ENCODE measurements at places on chromosomes 13 and 19.
A peak's percentile ranks its signal among the peaks of the same experiment; 100 is the strongest.

- DNase-seq = no peak
Observed at GRCh38 chr13:73547239-73547638, 488.4 kb downstream of the KLF5 start.

GRCh38 chr19:50022823-50023222 lies 2.3 kb downstream of the VRK3 start:
- no peak for DNase-seq

- peak; percentile 27 for DNase-seq
Observed at GRCh38 chr13:80010286-80010831, 330.6 kb downstream of the SPRY2 start.

DNA sequence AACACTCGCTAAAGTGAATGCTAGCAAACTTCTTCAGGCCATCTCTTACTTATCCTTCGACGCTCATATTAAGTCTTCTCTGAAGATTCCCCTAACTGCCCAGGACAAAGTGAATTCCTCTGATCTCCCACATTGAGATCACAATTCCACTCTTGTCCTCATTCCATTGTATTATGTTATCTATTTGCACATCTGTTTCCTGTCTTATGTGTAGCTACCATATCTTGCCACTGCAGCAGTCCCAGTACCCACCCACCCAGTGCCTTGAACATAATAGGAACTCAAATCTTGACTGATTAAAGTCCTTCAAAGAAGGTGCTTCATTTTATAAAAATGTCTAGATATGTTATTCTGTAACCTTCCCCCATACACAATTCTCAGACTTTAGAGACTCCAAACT lies 702.3 kb downstream of the DIAPH3 start:
- DNase-seq = no peak

- DNase-seq = peak; percentile 30
Observed at GRCh38 chr13:83281654-83282053, 600.6 kb downstream of the SLITRK1 start.

GRCh38 chr19:52602941-52603340 lies 32.9 kb downstream of the ZNF701 start:
- DNase-seq = no peak

- DNase-seq = no peak
Observed at GRCh38 chr13:67855741-67856238, 625.7 kb upstream of the PCDH9 start.

- DNase-seq = no peak
Observed at GRCh38 chr13:42524487-42525034, 49.4 kb upstream of the TNFSF11 start.

- no peak for DNase-seq
Observed at GRCh38 chr13:97798836-97799235, 154.6 kb upstream of the IPO5 start.

GRCh38 chr13:112068540-112069060 lies 1.7 kb downstream of the SOX1 start:
- DNase-seq = no peak

GRCh38 chr13:46210362-46211083 lies 1.2 kb upstream of the LRRC63 start:
- DNase-seq = no peak

DNA sequence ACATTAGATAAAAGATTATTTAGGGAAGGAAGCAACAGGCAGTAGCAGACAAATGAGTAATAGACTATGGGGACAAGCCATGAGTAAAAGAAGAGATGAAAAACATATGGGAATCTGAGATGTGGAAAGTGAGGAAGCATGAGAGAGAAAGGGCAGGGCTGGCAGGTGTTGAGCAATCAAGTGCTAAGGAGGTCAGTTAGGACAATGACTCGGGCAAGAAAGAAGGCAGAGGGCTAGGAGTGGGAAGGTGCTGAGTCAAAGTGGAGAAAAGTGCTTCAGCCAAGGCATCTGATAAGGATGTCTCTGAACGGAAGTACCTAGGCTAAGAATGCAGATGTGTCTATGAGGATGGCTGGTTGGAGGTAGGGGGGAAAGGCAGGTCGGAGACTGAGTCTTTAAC lies 291.9 kb upstream of the HTR2A start:
- no peak for DNase-seq

DNA sequence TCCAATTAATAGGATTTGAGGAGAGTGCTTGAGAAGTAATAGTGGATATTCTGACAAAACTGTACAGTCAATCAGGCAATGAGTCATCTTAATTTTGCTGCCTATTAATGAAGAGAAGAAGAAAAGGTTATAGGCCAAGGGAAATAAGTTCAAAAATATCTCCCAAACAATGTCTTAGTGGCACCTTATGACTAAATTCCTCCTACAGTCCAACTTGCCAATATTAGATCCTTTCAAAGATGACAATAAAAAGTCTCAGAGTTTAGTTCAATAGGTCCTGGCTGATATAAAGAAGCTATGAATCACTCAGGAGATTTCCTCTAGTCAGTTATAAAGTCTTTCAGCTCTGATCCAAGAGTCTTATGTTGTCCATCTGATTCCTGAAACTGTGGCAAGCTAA lies 27.9 kb downstream of the UGGT2 start:
- no peak for DNase-seq

GRCh38 chr19:44723952-44724319 lies 24.6 kb upstream of the BCL3 start:
- peak; percentile 93 for DNase-seq

GRCh38 chr19:18436671-18437490 lies 1.1 kb downstream of the ISYNA1 start:
- DNase-seq = peak; percentile 95

DNA sequence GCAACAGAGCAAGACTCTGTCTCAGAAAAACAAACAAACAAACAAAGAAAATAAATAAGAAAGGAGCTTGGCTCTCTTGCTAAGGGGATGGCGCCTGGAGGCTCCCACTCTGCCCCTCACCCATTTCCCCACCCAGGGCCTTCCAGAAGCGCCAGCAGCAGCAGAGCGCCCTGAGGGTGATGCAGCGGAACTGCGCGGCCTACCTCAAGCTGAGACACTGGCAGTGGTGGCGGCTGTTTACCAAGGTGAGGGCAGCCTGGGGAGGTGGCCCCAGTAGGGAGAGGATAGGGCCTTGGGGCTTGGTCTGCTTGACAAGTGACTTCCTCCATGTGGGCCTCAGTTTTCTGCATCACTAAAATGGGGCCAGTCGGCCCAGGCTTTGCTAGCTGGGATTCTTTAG lies 59.8 kb downstream of the MYH14 start:
- DNase-seq = no peak

- no peak for DNase-seq
Observed at GRCh38 chr13:46995874-46996273, 99.0 kb upstream of the HTR2A start.

- DNase-seq = no peak
Observed at GRCh38 chr19:1851654-1852580, 3.6 kb upstream of the REXO1 start.

DNA sequence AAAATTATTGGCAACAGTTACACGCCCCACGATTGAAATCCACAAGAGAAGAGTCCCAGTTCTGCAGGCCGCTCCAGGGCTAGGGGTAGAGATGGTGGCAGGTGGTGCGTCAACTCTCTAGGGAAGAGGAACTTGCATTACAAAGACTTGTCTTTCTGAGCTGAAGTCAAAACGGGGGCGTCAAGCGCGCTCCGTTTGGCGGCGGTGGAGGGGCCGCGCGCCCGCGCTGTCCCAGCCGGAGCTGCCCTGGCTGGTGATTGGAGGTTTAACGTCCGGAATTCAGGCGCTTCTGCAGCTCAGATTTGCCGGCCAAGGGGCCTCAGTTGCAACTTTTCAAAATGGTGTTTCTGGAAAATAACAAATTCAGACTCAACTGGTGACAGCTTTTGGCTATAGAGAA lies 38.9 kb downstream of the SOX1 start:
- no peak for DNase-seq

GRCh38 chr19:38321646-38322196 lies 2.1 kb downstream of the KCNK6 start:
- DNase-seq = no peak

DNA sequence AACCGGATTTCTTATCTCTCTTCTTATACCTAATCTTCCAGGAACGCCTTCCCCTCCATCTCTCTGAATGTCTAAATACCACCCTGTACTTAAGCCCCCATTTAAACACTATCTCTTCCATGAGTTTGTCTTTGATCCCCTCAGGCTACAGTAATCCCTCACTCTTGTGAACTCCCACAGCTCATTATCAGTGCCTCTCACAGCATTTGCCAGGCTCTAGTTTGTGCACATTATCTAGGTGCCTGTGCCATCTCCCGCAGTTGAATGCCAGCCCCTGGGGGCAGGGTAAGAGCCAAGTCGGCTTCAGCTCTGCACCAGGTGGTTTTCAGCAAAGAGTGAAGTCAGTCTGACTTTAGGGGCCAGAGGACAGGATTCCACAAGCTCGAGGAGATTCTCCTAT lies 71.4 kb downstream of the FREM2 start:
- no peak for DNase-seq
